ENCODE measurements at places on chromosomes 5 and 9.

- DNase-seq: no peak
These were observed 3.2 kb upstream of the C5orf63 start for GRCh38 chr5:127076315-127077129.

DNA sequence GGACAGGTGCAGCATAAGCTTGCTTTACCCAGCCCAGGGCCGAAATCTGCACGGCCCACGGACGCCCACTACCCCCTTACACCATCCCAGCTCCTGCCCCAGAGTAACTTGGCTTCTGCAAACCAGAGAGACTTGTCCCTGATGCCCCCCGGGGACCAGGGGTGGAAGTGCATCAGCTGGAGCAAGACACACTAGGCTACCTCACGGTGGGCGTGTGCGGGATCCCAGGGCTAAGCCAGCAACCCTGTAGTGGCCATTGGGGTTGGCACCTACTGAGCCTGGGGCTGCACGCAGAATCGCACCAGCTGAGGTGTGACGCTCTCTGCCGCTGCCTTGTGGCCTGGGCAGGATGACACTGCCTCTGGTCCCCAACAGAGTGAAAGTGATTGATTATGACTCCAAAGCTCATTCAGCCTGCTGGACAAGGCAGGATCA, 6.1 kb upstream of the ZNF79 start:
- no peak for DNase-seq

DNA sequence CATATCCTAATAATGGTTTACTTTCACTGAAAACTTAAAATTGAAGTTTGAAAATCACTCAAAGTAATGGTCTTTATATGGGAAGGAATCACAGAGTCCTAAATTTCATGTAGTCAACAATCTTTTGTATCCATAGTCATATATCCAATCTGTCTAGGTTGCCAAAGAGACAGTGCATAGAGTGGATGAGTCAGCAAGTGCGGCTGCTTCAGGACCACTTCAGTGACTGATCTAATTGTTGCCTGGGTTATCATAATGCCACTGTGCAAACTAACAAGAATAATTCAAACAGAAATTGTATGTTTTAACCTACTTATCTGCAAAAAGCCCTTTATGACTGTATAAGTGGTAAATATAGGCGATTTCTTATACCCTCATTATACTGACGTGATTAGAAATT, 211.3 kb upstream of the PRR16 start:
- DNase-seq: no peak

- no peak for DNase-seq
These were observed 222.6 kb downstream of the NPR3 start for GRCh38 chr5:32933692-32934091.

DNA sequence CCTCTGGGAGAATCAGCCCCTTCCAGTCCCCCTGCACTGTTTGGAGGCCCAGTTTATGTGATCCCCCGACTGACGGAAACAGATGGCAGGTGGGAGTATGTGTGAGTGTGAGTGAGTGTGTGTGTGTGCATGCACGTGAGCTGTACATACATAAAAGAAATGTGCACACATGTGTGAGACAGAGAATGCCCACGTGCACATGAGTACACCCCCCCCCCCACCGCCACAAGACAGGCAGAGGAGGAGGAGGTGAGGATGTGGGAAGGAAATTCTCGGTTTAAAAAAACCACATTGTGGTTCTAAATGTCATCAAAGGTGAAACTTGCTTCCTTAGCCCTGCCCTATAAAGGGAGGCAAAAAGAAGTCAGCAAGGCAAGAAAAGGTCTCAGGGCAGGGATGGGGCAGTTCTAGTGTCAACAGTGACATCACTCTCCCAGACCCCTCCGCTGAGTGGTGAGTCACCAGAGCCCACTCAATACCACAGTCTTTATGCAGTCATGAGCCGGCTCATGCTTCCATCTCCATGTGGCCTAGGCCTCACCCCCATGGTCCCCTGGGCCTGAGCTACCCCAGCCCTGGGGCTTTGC, 79.2 kb upstream of the HSPA9 start:
- DNase-seq: no peak

GRCh38 chr9:111429175-111429574, 55.0 kb downstream of the ECPAS start:
- no peak for DNase-seq

- DNase-seq: peak; percentile 88
These were observed 716.4 kb downstream of the SEMA5A start for GRCh38 chr5:8829323-8830029.

DNA sequence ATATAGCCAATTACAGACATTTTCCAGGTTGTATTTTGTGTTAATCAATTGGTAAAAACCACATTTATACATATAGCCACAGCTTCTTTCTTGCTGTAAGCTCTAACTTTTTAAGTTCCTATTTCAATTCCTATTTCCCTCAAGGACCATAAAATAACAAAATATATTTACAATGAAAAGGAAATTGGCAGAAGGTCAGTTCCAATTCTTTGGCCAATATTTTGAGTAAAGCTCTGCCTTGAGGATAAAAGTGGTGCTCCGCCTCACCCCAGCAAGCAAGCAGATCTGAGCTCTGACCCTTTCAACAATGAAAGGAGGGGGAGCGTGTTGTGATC, 203.4 kb upstream of the RASEF start:
- no peak for DNase-seq

- no peak for DNase-seq
These were observed 7.6 kb downstream of the AP3S1 start for GRCh38 chr5:115849258-115849798.

DNA sequence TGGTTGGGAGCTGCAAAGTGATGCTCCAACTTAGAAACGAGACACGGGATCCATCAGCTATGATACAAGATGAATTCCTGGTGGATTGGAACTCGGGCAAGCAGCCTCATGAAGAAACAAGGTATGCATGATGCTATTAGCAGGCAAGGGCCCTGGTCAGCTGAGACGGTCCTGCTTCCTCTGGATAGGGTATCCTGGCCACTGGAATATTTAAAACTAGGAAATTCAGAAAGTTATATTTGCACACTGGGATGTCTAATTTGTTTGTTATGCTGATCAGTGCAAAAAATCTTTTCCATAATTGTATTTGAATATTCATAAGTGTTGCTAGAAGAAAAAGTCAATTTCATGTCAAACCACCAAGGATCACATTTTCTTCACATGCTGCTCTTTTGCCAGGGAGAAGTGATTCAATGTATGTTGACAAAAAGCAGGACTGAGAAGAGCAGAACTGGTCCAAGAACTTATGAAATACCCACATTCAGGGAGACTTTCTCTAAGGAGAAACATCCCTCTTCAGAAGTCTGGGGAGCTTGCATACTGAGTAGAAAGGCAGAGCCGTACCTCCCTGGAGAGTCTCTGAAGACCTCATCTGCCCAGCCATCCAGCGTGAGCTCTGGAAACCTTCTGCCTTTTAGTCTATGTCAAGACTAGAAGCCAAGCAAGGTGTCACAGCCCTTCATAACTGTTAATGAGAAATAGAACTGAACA, 6.7 kb upstream of the NXNL2 start:
- DNase-seq: peak; percentile 28

DNA sequence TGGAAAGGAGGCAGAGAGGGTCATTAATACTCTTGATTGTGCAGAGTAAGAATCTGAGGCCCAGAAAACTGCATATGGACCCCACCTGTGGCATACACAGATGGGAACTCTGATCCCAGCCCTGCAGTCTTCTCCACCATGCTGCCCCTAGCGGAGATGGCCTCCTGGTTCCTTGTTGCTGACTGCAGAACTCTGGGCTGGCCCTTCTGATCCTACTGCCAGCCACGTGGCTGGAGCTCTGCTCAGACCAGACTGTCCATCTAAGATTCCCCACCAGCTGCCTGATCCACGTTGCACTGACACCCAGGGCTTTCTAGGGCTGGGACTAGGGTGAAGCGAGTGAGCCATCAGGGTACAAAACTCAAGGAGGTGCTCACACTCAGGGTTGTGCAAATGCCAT, 245.7 kb upstream of the NR4A3 start:
- no peak for DNase-seq

DNA sequence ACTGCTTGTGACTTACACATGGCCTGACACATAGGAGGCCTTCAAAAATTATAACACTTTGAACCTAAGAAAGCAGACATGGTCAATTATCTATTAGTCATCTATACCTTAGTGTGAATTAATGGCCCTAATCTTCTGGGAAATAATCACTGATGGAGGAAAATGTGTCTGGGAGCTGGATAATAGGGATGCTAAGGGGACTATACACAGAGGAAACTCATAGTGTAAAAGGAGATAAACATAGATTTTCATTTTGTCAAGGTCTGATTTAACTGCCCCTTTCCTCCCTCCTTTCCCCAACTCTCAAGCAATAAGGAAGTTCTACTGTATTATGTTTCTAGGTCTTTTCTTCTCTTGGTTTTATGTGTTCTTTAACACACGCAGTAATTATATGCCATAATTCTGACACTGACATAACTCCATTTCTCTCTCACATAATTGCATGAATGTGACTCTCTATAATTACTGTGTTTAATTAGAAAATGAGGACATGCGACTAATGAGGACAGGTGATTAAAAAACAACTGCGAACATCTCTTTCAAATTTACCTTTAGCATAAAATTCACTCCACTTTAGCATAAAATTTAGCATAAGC, 18.7 kb upstream of the PRELID2 start:
- DNase-seq: no peak

DNA sequence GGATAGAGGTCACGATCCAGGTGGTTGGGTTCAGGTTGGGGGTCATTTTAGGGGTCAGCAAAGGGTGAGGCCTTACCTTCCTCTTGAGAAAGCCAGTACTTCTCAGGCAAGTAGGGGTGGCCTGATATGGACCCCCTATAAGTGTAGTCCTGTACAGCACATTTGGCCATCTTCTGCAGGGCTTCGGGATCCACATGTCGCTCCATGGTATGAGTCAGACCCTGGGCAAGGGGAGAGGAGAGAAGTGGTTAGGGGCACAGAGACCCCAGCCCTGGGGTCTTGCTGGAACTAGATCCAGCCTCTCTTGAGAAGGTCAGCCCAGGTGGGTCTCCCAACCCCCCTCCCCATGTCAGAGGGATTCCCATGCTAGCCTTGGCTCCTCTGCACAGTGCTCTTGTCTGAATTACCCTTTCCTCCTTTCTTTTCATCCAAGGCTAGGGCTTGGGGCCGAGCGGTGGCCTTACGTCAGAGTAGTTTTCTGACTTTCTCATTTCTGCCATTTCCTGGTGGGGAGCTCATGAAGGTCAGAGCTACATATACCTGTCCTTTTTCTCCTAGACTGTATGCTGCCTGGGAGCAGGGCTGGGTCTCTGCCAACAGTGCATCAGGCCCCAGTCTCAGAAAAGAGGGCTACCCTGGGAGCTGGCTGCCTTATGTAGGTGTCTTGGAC, 9.0 kb upstream of the MYORG start:
- DNase-seq: no peak

GRCh38 chr9:80842389-80842788, 847.0 kb downstream of the TLE1 start:
- DNase-seq: no peak

- no peak for DNase-seq
These were observed 215.9 kb upstream of the DMRT1 start for GRCh38 chr9:625613-626012.

All from AG20443 (cell line).